Stimulated activated CD4-positive, alpha-beta T cell treated with anti-CD3 and anti-CD28 coated beads, Interleukin-15, amount 100 ng/mL, for 24 hours (primary cell): ENCODE measurements at places on chromosomes 7 and 10.

DNA sequence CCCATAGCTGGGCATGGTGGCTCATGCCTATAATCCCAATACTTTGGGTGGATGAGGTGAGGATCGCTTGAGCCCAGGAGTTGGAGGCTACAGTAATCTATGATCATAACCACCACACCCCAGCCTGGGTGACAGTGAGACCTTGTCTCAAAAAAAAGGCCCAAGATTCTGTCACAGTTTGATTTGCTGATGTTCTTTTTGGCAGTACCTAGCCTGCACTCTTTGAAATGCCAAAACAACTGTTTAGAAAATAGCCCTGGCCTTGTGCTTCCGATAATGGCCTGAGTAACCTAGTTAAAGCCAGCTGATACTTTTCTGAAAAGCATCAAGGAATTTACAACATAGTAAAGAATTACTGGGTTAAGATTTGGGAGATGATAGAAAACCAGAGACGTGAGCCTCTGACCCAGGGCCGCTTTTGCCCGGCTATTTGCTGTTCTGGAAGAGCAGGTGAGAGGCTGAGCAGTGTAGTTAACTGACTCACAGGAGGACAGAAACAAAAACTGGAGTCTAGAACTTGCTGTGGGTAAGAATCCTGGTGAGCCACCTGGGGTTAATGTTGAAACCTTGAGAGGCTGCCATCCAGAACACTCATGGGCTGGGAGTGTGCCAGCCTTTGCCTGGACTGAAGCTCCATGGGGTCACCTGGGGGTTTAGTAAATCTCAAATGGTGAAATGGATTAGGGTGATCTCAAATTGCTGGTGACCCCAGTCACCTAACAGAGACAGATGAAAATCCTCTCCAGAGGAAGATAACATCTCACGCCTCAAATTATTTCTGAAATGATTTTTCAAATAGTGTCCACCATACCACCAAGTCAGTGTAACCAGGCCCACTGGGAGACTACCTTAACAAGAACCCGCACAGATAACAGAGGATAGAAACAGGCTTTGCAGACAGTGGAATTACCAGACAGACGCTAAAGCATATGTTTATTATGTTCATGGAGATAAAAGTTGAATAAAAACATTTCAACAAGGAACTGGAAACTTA is 51.8 kb downstream of the GALNT11 start:
- no peak for DNase-seq

- no peak for DNase-seq
Measured at GRCh38 chr10:92187101-92187500, 103.8 kb downstream of the CPEB3 start.

DNA sequence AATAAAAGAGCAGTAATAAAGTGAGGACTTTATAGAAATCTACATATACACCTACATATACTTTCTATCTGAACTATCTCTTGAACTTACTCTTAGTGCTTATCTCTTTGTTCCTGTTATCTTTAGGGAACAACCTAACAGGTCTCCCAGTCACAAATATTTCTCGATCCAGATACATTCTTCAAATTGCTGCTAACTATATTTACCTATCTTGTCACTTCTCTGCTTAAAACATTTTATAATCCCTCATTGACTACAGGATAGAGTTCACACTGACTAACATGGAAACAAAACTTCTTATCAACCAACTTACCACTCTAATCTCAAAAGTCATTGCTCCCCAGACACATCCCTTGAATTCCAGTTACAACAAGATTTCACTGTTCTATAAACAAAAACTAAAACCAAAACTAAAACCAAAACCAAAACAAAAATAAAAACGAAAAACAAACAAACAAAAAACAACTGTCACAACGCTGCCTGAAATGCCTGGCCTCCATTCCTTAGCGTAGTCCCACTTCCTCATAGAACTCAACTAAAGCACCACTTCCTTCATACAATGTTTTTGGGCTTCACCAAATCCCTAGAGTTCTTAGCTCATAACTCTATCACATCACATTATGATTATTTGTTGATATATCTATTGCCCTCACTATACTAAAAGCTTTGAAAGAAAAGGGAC is 134.7 kb downstream of the SEMA3D start:
- DNase-seq: no peak

GRCh38 chr7:146115851-146116520 is 615 bp upstream of the CNTNAP2 start:
- peak; percentile 53 for DNase-seq

DNA sequence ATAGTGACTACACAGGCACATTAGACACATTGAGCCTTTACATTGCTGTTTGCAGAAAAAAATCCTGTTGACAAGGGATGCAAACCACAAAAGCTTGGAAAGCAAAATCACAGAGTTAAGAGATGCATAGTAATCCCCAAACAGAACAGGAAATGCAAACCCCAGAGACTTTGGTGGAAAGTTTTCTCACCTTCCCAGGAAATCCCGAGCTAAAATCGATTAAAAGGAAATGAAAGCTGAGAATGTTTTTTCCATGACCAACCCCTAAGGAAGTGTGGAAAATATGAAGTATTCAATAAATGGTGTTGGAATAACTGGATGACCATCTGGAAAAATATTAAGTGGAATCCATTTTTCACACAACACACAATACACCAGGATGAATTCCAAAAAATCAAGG is 598.7 kb downstream of the GRID1 start:
- DNase-seq: no peak

GRCh38 chr7:128084896-128085608 is 53.8 kb upstream of the LRRC4 start:
- no peak for DNase-seq

DNA sequence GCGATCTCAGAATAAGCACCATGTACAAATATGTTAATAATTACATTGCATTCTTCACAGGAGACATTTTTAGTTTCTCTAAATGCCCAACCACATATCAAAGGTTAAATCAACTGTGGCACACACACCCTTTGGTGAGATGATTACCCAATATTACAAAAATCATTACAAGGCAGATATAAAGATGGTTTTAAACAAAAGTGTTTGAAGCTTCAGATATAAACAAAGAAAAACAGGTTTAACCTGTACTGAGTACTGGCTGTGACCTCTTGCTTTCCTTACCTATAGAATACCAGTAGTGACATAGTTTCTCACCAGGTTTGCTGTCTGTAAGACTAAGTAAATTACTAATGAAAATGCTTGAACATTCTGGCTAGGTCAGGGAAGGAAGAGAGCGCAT is 360.0 kb upstream of the IGFBP3 start:
- no peak for DNase-seq

DNA sequence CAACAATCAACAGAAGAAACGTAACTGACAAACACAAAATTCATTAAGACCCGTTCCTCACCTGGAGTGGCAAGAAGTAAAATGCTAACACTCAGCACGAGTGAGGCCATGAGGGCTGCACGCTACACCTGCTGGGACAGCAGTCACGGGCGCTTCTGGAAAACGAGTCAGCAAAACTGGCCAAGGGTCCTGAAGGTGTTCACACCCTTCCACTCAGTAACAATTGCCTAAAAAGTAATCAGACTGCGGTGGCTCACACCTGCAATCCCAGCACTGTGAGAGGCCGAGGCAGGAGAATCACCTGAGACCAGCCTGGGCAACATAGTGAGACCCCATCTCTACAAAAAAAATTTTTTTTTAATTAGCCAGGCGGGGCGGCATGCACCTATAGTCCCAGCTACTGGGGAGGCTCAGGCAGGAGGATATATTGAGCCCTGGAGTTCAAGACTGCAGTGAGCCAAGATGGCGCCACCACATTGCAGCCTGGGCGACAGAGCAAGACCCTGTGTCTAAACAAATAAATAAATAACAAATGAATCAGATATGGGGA is 199.1 kb downstream of the MAD1L1 start:
- no peak for DNase-seq

GRCh38 chr7:142356166-142356565 is 98.3 kb upstream of the PRSS58 start:
- no peak for DNase-seq

DNA sequence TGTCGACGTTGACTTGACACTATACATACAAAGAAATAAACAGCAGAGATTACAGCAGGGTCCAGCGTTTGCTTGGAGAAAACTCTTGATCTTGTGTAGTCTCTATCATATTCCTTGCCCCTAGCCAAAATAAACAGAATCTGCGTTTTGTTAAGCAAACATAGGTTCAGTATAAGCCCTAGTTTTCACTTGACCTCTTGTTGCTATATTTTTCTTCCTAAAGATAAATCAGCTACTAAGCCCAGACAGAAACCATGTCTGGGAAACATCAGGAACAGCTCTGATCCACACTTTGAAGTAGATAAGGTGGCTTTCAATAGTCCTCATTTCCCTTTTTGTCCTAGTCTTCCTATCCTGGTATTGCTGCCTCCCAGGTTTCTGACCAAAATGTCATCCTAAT is 328.2 kb upstream of the MAGI2 start:
- DNase-seq: no peak

DNA sequence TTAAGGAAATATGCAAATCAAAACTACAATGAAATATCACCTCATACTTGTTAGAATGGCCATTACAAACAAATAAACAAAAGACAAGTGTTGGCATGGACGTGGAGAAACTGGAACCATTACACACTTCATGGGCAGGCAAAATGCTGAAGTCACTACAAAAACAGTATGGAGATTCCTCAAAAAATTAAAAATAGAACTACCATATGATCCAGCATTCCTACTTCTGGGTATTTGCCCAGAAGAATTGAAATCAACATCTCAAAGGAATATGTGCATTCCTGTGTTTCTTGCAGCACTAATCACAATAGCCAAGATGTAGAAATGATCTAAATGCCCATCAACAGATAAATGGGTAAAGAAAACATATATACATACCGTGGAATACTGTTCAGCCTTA is 83.6 kb downstream of the NRCAM start:
- DNase-seq: no peak

GRCh38 chr10:20870834-20871233 is 26.3 kb downstream of the NEBL start:
- DNase-seq: no peak

- DNase-seq: no peak
Measured at GRCh38 chr10:124041675-124042445, 51.5 kb downstream of the CHST15 start.

DNA sequence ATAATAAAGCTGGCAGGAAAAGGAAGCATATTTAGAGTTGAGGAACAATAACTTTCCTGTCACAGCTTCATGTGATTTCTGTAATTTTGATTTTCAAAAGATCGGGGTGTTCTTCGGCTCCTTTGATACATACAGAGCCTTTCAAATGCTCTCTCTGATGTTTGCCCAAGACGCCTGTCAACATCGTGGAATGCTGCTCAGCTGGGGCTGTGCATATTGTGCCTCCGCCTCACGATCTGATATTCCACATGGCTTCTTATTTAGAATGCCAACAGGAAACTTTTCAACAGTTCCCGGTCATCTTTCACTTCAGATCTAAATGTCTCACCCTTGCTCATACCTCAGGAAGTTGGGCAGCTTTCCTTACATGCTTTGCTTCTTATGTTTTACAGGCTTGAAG is 7.3 kb downstream of the NPY start:
- no peak for DNase-seq

DNA sequence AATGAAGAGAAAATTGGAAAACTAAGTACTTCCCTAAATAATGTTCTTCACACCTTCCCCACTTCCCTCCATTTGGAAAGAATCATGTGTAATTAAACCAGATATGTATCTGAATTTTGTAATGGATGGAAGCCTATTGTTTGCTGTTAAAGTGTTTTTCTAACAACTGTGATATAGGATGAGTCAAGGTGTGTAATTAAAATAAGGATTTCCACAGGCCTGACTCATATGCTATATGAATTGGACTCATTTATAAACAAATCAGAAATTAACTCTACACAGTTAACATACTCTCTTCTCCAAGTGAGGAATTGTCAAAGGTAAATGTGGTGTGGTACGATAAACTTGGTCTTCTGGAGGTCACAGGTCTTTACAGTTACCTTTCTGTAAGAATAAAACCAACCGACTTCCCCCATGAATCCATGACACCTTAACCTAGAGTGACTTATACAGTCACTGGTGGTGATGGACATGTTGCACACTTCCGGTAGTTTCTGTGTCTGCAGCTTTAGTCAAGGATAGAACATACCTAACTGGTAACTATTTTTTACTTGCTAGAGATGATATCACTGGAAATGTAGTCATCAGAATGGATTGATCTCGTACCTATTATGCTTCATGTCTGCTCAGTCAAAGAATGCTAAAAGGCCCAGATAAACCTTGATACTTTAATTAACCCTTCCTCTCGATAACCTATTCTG is 12.8 kb downstream of the PNLIPRP3 start:
- DNase-seq: no peak

DNA sequence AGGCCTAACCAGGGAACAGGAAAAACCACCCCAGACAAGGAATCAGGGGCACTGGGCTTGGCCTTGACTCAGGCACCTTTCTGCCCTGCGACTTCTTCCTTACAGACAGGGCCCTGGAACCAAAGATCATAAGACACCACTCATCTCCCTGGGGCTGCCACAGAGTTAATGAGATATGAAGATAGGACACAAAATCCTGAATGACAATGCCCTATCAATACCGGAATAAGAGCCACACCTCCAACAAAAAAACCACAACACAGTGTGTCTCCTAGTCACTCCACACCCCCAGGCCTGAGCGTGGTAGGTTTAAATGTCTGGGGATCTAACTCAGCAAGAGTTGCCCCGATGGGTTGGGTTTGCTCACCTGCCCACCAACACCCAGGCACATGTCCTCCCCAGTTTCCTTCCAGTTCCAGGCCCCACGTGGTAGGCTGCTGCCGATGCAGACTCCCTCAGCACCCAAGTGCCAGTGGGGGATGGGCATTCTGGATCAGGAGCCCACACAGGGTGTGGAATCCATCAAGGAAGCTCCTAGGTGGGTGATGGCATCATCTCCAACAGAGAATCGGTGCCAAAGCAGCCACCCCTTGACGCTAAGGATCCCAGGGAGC is 3.9 kb downstream of the DLG5 start:
- no peak for DNase-seq

GRCh38 chr10:27542812-27543211 is 38.7 kb downstream of the RAB18 start:
- no peak for DNase-seq

GRCh38 chr7:93943816-93944540 is 22.4 kb downstream of the GNG11 start:
- DNase-seq: no peak

DNA sequence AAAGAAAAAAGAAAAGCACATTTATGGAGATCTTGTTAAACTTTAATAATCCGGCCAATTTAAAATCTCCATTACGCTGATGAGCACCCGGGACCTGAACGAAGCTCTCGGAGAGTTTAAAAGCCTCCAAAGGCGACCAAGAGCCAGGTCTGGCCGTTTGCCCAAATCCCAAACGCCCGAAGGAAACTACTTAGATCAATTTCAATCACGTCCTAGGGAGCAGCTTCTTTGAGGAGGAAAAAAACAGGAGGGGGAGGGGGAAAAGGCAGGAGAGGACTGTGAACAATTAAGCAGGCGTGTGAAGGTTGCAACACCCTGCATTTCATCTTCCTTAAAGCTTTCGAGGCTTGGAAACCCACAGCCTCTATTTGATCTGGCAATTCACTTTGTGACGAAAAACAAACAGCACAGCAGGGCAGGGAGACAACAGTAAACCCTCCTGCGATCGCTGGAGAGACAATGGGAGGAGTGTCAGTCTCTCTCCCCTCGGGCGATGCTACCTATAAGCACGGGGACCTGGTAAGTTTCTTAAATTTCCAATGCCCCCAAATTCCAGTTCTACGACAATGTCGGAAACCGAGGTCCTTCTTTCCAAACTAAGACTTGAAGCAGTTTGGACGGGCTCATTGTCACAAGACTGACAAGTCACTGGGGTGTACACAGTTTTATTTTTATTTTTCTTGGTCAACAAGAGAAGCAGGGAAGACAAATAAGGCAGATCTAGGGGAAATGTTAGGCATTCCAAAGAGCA is 1.2 kb downstream of the KLF6 start:
- DNase-seq: no peak
